ENCODE measurements at places on chromosomes 12 and 14.

- DNase-seq: no peak
Measured at GRCh38 chr14:73242357-73242901, 5.1 kb downstream of the PAPLN start.

DNA sequence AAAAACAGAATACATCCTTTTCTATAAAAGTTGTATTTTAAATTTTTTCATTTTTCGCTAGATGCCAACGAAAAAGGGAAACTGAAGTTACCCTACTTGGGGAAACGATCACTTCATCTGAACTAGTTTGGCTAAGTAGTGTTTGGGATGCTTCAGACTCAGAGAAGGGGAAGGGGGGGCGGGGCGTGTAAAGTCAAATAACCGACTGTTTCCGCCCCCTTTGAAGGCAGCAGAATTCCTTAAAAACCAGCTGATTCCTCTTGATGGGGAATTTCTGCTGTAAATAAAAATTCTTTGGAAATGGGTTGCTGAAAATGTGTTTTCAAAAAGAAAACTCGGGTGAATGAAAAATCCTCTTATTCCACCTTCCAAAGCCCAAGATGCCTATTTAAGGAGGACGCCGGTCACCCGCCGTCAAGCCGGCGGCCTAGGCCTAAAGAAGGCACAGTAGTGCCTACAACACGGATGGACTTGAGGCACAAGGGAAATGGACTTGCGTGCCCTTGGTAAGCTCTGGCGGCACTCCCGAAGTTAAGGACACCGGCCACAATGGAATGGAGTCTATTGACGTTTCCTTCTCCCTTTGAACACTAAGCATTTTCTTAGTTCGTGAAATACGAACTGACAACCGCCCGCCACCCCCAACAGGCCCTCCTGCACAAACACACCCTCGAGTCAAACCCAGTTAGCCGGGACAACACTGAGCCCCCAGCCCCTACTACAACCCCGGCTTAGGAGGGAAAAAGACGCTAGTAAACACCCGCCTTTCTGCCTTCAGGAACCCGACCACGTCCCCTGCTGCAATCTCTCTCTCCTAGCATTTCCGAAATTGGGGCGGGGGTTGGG, 1.9 kb downstream of the ATXN2 start:
- DNase-seq: peak; percentile 73

- DNase-seq: no peak
Measured at GRCh38 chr14:104542871-104543830, 36.4 kb upstream of the C14orf180 start.

DNA sequence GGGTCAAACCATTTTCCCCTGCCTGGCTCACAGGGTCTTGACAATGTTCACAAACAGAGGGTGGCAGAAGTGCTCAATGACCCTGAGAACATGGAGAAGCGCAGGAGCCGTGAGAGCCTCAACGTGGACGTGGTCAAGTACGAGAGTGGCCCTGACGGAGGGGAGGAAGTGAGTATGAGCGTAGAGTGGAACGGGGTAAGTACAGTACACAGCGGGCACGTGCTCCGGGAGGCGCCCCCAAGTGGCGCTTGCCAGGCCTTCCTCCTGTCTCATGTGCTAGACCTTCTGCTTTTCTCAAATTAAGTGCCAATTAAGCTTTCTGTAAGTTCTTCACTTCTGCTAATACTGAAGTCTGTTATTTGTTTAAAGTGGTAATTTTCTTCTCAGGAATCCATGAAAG, 35.9 kb downstream of the XRCC3 start:
- peak; percentile 67 for DNase-seq

DNA sequence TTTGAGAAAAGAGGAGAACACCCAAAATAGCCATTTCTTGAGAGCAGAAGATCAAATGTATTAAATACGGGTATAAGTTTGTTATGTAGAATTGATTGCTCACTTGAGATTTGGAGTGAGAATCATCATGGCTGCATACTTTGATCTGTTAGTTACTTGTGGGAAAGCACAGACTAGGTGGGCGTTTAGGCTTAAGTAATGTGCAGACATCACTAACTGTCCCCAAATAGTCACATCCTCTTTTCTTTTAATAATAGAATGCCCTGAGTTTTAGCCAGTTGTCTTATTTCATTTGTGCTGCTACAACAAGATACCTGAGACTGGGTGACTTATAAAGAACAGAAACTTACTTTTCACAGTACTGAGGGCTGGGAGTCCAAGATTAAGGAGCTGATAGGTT, 14.3 kb upstream of the GTF2A1 start:
- no peak for DNase-seq

- DNase-seq: peak; percentile 26
Measured at GRCh38 chr12:117685110-117685926, 283.5 kb downstream of the KSR2 start.

DNA sequence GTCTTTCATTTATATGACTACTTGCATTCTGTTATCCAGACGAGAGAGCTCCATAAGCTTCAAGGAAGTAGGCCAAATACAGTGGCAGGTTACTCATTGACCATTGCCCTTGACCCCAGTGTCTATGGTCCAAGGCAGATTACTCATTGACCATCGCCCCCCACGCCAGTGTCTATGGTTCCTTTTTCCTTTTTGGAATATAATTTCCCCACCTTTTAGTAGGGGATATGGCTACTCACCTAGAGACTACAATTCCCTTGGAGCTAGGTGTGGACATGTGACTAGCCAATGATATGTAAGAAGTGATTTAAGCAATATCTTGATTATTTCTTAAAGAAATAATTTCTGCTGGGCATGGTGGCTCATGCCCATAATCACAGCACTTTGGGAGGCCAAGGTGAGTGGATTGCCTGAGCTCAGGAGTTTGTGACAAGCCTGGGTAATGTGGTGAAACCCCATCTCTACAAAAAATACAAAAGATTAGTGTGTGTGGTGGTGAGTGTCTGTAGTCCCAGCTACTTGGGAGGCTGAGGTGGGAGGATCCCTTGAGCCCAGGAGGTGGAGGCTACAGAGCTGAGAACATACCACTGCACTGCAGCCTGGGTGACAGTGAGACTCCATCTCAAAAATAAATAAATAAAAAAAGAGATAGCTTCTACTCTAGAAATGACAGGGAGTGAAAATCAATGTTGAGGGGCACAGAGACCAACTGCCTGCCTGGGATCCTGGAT, 32.6 kb downstream of the SIX4 start:
- DNase-seq: no peak

- DNase-seq: no peak
Measured at GRCh38 chr12:92432724-92433441, 269.9 kb upstream of the PLEKHG7 start.

GRCh38 chr14:32010604-32011125, 66.4 kb upstream of the ARHGAP5 start:
- DNase-seq: peak; percentile 90

- no peak for DNase-seq
Measured at GRCh38 chr12:126752021-126752420, 1514.9 kb upstream of the TMEM132C start.

DNA sequence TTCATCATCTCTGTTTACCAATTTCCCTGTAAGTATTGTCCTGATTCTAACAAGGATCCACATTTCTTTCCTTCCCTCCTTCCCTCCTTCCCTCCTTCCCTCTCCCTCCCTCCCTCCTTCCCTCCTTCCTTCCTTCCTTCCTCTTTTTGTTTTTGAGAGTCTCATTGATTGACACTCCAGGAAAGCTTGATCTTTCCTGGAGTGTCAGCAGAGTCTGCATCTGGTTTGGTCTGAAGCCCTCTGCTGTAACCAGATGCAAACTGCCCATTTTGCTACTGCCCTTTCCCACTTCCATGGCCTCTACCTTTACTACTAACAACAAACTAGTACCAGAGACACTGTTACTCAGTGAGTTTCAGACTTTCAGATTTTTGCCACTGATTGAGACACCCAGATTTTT, 14.4 kb upstream of the OR6C65 start:
- no peak for DNase-seq

DNA sequence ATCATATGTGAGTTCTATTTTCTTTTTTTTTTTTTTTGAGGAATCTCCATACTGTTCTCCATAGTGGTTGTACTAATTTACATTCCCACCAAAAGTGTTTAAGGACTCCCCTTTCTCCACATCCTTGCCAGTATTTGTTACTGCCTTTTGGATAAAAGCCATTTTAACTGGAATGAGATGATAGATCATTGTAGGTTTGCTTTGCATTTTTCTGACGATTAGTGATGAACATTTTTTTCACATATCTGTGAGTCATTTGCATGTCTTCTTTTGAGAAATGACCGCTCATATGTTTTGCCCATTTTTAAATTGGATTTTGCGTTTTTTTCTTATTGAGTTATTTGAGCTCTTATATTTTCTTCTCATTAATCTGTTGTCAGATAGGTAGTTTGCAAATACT, 394.8 kb downstream of the LRFN5 start:
- DNase-seq: no peak

DNA sequence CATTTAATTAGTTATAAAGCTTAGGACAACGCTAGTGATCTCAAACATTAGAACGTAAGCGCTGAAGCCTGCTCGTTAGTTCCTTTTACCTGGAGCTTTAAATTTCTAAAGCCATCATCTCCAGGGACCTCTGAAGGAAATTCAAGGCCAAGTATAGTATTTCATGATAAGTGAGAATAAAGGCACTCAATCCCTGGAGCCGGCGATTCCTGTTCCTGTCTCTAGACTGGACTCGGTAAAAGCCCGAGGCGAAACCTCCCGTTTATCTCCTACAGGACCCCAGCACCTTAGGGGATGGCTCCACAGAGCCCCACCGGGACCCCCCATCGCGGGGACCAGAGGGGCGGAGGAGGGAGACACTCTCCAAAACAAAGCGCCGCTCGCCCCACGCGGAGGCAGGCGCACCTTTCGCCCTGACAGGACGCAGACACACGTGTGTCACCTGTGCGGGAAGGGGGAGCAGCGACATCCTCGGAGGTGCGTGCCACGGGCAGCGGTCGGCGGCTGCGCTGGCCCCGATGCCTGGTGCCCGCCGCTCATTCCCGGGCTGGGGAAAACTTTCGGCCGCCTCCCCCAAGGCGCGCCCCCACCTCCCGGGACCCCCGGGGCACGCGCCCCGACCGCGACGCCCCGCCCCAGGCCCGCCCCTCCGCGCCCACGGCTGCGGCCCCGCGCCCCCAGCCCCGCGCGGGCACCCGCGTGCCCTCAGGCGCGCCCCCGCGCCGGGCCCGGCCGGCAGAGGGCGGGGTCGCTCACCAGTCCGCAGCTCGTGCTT, 678 bp downstream of the RPS6KA5 start:
- DNase-seq: peak; percentile 7

GRCh38 chr14:96001866-96002497, 37.2 kb upstream of the C14orf132 start:
- no peak for DNase-seq

DNA sequence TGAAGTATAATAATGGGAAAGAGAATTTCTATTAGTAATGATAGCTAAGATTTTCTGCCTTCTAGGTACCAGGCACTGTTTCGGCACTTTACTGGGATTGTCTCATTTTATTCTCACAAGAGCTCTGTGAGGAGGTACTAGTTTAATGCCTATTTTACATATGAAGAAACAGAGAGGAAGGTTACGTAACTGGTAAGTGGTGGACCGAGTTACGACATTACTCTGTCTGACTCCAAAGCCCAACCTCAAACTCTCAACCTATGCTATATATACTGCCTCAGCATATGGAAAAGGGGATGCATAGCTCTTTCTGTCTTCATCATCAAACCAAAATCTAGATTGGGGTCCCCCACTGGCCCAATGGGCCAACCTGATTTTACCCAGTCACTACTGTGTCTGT, 133.5 kb downstream of the KTN1 start:
- DNase-seq: no peak
